ENCODE measurements at places on chromosomes 5 and 9.
A peak's percentile ranks its signal among the peaks of the same experiment; 100 is the strongest.

GRCh38 chr5:756865-757345, 27.6 kb downstream of the ZDHHC11B start:
- no peak for DNase-seq

GRCh38 chr5:6703806-6704205, 9.4 kb upstream of the TENT4A start:
- DNase-seq = peak; percentile 21

DNA sequence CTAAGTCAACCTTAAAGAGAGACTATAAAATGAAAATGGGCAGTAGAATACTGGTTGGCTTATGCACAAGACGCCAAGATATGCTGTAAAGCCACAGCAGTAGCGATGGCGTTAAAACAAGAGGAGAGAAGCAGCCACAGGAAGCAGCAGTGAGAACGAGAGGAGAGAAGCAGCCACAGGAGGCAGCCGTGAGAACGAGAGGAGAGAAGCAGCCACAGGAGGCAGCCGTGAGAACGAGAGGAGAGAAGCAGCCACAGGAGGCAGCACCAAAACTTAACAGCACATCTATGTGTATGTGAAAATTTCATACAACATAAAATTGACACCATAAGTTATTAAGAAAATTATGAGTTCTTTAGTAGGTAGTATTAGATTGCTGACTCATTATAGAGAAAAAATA, 2318.6 kb upstream of the ACO1 start:
- no peak for DNase-seq

DNA sequence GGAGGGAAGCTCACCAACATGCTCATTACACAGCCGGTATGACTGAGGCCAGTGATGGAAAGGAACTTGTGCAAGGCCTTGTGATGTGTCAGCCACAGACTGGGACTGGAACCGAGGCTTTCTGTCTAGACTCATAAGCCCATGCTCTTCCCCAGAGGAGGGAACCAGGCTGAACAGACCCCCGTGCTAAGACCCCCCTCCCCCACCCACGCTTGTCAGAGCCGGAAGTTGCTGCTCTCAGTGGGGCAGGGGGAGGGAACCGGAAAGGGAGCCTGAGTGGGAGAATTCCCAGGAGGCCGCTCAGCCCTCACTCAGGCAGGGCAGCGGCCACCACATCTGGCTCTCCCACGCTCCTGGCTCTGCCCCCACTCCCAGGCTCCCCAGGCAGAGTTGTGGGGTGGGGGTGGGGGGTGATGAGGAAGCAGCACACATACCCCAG, 4.1 kb upstream of the PDGFRB start:
- peak; percentile 66 for DNase-seq

DNA sequence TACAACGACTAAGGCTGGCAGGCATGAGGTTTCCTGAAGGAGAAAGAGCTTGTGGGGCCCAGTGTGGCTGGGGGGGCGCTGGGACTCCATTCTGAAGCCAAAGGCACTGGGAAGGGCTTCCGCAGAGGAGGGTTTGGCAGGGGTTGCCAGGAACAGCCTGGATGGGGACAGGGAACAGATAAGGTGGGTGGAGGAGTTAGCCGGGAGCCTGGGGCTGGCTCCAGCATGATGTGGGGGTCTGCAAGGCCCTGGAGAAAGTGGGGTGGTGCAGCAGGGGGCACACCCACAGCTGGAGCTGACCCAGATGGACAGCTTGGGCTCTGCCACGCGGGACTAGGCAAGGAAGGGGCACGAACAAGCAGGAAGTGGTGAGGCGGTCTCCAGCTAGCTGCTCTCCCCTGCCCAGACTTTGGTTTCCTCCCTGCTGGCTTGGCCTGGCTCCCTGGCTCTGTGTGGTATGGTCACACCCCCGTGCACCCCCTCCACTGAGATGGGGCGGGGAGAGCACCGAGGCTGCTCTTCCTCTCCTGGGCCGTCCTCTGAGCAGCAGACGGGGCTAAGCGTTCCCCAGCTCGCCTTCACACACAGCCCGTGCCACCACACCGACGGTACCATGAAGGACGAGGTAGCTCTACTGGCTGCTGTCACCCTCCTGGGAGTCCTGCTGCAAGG, at the start of gene LTC4S:
Gene LTC4S, plus strand, starts transcription at position 519 of the 672 bp plus-strand sequence. Its CDS starts 95 bp downstream, at position 614.
- DNase-seq = peak; percentile 8

- DNase-seq = no peak
These were observed 54.4 kb upstream of the EXOC3 start for GRCh38 chr5:388266-389196.

Measured in EL (cell line).